ENCODE measurements at places on chromosomes 4 and X.

DNA sequence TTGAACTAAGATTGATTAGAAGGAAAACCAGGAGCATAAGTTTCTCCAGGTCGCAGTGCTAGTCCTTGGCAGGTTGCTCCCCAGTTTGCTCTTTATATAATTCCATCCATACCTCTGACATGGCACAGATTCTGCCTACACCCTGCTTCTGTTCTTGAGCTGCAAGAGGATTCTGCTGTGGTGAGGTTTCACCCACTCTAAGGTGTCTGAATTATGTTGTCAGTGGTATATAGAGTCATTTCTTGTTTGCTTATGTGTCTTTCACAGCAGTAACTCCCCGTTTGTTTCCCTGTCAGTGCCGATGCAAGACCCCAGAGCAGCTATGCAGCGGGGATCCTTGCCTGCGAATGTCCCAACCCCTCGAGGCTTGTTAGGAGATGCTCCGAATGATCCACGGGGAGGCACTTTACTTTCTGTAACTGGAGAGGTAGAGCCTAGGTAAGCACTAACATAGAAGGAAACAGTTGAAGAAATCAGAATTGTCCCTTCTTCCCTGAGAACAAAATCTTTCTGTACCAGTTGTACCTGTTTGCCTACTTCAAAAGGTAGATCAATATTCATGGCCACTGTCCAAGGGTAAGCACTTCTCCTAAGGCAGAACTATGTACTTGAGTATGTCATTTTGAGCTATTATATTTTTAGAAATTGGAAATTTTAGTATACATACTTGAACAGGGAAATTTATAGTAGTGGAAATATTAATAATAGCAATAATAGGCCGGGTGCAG, 11.2 kb downstream of the CSTF2 start:
- DNase-seq, result no peak

GRCh38 chr4:19262467-19262866, 989.2 kb upstream of the SLIT2 start:
- no peak for DNase-seq

DNA sequence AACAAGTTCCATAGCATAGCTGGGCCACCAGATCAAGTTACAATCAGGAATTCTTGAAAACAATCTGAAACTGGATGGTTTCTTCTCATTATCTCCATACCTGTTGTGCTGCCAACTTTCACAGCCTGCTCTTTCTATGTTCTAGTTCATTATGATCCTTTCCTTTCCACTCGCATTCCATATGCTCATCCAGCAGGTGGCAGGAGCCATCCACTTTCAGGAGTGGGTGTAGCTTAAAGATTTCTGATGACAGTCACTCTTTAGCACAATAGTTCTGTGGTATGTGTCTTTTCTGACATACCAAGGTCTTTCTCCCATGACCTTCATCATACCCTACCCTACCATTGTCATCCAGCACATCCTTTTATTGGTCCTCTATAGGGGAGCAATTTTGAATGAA, 46.4 kb downstream of the PAGE2 start:
- DNase-seq, result peak; percentile 4

- no peak for DNase-seq
Measured at GRCh38 chr4:95219109-95219508, 329.7 kb downstream of the UNC5C start.

- no peak for DNase-seq
Measured at GRCh38 chr4:83340692-83341343, 6.2 kb upstream of the HPSE start.

DNA sequence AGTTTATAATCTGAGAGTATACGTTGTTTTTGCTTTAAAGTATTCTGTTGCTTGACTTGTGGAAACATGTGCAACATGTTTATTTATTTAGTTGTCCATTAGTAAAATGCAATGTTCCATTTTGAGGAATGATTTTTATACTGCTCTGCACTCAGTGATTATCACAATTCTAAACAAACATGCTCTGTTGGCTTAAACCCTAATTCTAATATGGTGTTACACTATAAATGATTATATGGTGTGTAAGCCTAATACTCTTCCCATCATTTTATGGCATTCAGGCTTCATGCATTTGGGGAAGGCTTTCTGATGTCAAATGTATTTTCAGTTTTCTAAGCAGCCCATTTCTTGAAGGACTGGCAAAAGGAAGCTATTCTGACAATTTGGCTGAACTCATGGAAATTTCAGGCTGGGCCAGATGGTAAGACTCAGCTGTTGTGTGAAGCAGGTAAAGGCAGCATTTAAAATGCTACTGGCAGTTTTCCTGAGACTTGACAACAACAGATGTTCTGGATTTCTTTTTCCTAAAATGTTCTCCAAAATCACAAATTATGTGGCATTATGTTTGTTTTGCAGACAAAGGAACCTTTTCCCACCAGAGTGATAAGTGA, 336.7 kb upstream of the GNPDA2 start:
- no peak for DNase-seq

GRCh38 chrX:78199851-78200250, 60.4 kb upstream of the TAF9B start:
- DNase-seq, result no peak

GRCh38 chrX:100662796-100663195, 18.8 kb downstream of the SRPX2 start:
- no peak for DNase-seq

DNA sequence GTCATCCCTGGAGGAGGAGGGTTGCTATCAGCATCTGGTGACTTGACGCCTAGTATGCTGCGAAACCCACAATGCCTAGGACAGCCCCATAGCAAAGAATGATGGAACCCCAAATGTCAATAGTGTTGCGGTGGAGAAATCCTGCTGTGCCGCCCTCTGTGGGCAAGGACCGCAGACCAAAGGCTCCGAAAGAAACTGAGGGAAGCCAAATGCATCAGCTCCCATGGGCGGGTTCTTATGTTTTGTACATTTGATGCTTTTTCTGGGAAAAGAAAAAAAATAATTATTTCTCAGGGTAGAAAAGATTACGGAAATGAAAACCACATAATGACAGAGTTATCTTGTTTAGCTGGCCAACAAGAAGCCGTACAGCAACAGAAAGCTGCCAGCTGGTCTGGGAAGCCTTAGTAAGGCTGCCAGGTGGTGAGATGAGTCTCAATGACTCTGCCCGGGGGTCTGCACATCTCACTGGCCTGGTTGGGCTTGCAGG, 95.0 kb upstream of the TBL1X start:
- no peak for DNase-seq

DNA sequence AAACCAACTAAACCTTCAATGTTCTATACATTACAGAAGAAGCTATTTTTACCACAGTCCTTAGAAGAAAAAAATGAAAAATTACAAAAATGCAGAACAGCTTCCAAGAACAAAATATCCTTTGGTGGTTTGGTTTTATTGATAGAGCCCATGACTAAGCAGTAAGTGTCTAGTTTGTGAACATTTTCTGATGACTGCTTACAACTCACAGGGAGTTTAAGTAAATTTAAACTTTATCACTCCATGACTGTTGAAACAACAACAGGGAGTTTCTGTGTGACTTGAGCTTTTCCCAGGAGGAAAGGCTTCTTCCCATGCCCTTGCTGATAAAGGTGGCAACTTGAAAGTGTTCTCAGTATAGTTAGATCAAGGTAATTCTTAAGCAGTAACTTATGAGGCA, 2.9 kb downstream of the PF4 start:
- DNase-seq, result no peak

DNA sequence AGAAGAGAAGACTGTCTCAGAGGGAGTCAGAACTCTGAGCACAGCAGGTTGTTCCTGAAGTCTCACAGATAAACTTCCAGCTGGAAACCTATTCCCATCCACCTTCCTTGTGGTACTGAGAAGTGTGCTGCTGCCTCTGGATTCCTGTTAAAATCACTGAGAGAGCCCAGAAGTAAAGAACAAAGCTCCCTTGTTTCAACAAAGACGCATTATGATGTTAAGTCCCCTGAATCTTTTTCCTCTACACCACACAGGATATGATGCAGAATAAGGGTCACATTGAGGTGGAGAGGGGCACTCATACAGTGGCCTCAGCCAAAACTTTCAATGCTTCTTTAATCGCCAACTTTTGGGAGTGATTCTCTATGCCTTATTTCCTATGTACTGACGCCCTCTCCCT, 321.0 kb downstream of the OPHN1 start:
- DNase-seq, result no peak

GRCh38 chrX:113962343-113962742, 621.5 kb upstream of the HTR2C start:
- no peak for DNase-seq

GRCh38 chr4:142345924-142346323, 500.2 kb downstream of the INPP4B start:
- no peak for DNase-seq

- DNase-seq, result no peak
Measured at GRCh38 chrX:1248331-1249061, 20.1 kb upstream of the CSF2RA start.

- DNase-seq, result no peak
Measured at GRCh38 chrX:67543818-67544217, at the start of gene AR. AR (plus strand) TSS chrX:67544021; CDS start chrX:67545147, 1,126 bp downstream.

GRCh38 chr4:113574636-113575103, 186.9 kb downstream of the CAMK2D start:
- DNase-seq, result no peak

DNA sequence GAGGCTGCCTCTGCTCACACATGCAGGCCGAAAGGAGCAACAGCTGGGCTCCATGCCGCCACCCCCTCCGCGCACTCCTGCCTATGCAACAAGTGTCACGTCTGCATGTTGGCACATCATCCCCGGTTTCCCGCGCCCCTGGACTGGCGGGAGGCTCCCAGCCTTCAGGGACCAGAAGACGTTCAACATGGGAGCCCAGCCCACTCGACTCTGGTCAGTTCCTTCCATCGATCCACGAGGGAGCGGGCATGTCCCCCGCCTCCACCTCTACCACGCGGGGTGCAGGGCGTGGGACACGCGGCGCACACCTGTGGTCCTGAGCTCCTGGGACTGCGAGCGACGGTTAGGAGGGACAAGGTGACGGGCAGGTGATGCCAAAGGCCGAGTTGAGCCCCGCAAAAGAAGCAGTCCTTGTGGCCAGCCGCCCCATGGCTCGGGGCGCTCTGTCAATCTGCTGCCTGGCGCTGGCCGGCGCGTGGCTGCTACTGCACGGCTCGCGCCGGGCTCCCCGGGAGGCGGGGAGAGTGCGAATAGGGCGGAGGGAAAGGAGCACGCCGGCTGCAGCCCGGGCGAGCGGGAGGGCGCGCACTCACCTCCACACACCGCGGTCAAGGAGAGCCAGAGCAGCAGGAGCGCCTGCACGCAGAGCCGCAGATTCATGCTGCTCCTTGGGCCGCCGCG, 645 bp downstream of the APLN start:
- DNase-seq, result no peak

- no peak for DNase-seq
Measured at GRCh38 chrX:91079342-91080114, 355.1 kb upstream of the PABPC5 start.

- peak; percentile 69 for DNase-seq
Measured at GRCh38 chr4:1201851-1202525, 29.6 kb upstream of the SPON2 start.

DNA sequence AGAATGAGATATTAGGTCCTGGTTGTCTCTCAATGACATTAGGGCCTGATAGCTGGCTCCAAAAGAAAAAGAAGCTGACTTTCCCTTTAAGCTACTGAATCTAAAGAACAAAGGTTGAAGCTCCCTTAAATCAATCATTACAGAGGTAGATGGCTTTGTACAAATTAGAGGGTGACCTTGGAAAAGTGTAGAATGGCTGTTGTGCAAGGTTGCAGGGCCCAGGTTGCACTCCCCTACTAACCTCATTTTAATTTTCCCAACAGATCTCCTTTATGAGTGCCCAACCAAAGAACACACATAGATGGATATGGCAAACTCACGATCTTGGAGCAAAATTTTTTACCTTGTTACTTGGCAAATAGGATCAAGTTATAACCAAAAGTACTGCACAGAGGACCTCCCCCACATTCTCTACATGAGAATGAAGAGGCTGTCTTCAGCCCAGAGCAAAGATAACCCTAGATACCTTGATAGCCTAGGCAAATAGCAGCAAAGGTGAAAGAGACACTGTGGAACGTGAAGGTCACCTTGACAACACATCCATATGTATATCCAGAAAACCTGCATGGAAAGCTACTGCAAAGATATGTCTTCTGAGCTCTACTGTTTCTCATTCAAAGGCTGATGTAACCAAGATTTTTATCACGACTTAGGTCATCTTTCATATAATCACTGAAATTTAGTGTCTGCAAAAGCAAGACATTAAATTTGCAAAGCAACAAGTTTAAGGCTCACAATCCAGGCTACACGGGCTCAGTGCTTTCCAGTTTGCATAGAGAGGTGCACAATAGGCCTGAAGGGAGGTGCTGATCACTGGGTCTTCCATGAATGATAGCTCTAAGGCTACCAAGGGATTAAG, 23.0 kb downstream of the KLB start:
- DNase-seq, result no peak

- no peak for DNase-seq
Measured at GRCh38 chr4:78396613-78397291, 154.8 kb upstream of the ANXA3 start.

DNA sequence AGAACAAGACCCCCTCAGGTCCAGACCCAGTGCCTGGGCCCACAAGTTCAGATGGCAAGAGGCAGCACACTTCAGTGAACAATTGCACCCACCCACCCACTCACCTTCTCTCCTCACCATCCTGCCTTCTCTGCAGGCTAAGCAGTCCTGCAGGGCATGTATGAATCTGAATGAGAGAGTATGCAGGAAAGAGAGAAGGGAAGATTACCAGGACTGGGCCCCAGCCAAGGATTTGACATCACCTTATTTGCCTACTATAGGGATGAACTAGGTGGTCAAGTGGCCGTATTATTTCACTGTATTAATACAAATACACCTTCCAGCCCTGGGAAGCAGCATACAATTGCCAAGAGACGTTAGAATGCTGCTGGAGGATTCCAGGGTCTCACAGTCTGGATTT, 2.1 kb upstream of the ZNF141 start:
- no peak for DNase-seq

- DNase-seq, result no peak
Measured at GRCh38 chrX:96752781-96753180, 68.1 kb downstream of the DIAPH2 start.

GRCh38 chr4:80841587-80842281, 188.8 kb upstream of the BMP3 start:
- DNase-seq, result no peak
